ENCODE measurements at places on chromosomes 1 and 21. TPM values are rescaled to one million over a fixed set of nuclear protein-coding genes. Genes with fewer than 3 reads are reported as not detected.

The TRIM46 gene
- 1.9 TPM for total RNA-seq

The REG4 gene
- not detected for total RNA-seq

The YOD1 gene
- 10.8 TPM for total RNA-seq

The LRRC52 gene
- not detected for total RNA-seq

The CLCA1 gene
- not detected for total RNA-seq

The LCE1B gene
- total RNA-seq, result not detected

The TFF3 gene
- not detected for total RNA-seq

The TCHH gene
- total RNA-seq, result not detected

The DHRS3 gene
- total RNA-seq, result 0.39 TPM

The TNFRSF18 gene
- 37.5 TPM for total RNA-seq

The CHRM3 gene
- not detected for total RNA-seq

The NDUFS5 gene
- total RNA-seq, result 81.3 TPM

The NIPAL3 gene
- total RNA-seq, result 23.2 TPM

The PGLYRP3 gene
- not detected for total RNA-seq

The GJA8 gene
- not detected for total RNA-seq

The PAPPA2 gene
- 0.05 TPM for total RNA-seq

The KRTAP13-2 gene
- total RNA-seq, result not detected

The DIP2A gene
- 28.2 TPM for total RNA-seq

The CELA2B gene
- not detected for total RNA-seq

The RPE65 gene
- not detected for total RNA-seq

The IL22RA1 gene
- 0.09 TPM for total RNA-seq

The SLC16A4 gene
- 1.3 TPM for total RNA-seq

The HSD3B1 gene
- total RNA-seq, result not detected

The PGLYRP4 gene
- total RNA-seq, result not detected

The GSTM5 gene
- not detected for total RNA-seq

The LHX8 gene
- not detected for total RNA-seq

The SLC9C2 gene
- not detected for total RNA-seq

The SMIM1 gene
- 3.8 TPM for total RNA-seq

The CFAP126 gene
- total RNA-seq, result not detected

The CLCA4 gene
- total RNA-seq, result not detected

The SNAP47 gene
- 24.2 TPM for total RNA-seq

The SPRR1B gene
- not detected for total RNA-seq

The ATP1A4 gene
- total RNA-seq, result not detected

The NCF2 gene
- 101 TPM for total RNA-seq
